H7 (cell line): ENCODE measurements at places on chromosomes 12 and 14.
A peak's percentile ranks its signal among the peaks of the same experiment; 100 is the strongest.

GRCh38 chr12:70798016-70798783, 122.3 kb downstream of the PTPRR start:
- DNase-seq, result no peak

GRCh38 chr14:105484069-105484996, 2.4 kb upstream of the CRIP1 start:
- DNase-seq, result no peak

GRCh38 chr12:561391-561705, 101.6 kb downstream of the B4GALNT3 start:
- DNase-seq, result no peak

DNA sequence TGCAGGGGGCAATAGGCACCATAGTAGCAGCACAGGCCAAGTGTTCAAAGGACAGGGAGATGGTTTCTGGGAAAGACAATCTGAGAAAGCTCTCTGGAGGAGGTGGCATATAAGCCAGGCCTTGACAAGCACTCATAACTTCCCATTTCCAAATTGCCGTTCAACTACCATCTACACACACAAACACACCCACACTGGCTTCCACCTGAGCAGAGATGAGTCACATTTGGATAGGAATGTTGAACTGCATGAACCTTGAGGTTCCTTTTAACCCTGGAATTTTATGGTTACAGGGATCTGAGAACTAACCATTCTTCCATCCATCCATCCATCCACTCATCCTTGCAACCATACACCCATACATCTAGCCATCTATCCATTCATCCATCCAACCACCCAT, 86.6 kb downstream of the KSR2 start:
- no peak for DNase-seq

- DNase-seq, result no peak
Observed at GRCh38 chr12:117900561-117900960, 68.2 kb downstream of the KSR2 start.

- DNase-seq, result peak; percentile 73
Observed at GRCh38 chr12:58285551-58285950, 344.2 kb downstream of the ATP23 start.

GRCh38 chr12:124914392-124915238, at the start of gene UBC:
TSS of gene UBC (minus strand) at chr12:124914650. CDS start at chr12:124913771, 879 bp downstream.
- DNase-seq, result peak; percentile 96

DNA sequence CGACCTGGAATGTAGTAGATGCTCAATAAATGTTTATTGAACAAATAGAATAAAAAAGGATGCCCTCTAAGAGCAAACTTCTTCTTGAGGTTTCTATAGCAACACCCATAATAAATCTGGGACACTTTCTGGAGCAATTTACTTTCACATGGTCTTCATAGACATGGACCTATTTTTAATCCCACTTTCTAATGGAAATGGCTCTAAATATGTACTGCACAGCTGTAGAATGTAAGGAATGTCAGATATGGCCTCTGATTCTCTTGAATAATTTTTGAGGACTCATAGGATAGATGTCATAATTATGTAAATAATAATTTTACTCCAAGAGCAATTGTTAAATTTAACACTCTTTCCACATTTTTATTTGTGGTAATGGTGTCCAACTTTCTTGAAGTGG, 133.5 kb upstream of the DAAM1 start:
- DNase-seq, result no peak

DNA sequence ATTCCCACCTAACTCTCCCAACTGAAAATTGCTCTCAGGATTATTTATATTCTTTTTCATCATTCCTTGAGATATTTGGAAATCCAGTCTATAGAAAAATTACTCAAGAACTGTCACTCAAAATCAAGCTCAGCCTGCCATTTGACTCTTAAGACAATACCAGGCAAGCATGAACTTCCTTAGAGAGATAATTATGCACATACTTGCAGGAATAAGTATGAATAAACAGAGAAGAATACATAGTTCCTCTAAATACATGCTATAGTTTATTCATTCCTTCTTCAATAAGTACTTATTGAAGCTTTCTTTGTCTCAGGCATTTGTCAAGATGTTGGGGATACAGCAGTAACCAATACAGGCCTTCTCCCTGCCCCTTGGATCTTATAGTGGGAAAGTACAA, 154.1 kb downstream of the SRGAP1 start:
- DNase-seq, result no peak

- no peak for DNase-seq
Observed at GRCh38 chr12:1634149-1634548, 5.1 kb downstream of the WNT5B start.

DNA sequence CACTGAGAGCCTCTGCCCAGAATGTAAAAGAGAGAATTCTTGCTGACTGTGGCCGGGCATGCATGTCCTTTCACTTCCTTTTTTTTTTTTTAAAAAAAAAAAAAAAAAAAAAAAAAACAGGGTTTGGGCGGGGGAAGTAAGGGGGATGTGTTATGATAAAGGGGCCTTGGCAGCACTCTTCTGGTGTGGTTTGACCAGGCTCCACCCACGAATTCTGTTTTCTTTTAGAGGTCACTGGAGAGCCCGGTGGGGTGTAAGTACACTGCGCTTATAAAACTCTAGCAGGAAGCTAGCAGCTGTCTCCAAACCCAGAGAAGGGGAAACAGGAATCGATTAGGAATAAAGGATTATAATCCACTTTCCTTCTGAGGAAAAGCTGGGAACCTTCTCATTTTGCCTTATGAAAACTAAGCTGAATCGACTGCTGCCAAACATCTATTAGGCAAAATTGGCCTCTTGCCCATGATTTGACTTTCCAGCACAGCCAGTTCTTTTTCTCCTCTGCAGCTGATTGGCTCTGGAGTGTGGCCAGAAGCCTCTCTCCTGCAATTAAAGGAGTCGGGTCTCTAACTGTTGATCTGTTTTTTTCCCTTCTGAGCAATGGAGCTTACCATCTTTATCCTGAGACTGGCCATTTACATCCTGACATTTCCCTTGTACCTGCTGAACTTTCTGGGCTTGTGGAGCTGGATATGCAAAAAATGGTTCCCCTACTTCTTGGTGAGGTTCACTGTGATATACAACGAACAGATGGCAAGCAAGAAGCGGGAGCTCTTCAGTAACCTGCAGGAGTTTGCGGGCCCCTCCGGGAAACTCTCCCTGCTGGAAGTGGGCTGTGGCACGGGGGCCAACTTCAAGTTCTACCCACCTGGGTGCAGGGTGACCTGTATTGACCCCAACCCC, 27.7 kb upstream of the HIGD1C start:
- DNase-seq, result no peak

GRCh38 chr12:121722511-121722910, 10.0 kb downstream of the TMEM120B start:
- no peak for DNase-seq
